ENCODE measurements at places on chromosomes 16 and 17. TPM values are rescaled to one million over a fixed set of nuclear protein-coding genes. Genes with fewer than 3 reads are reported as not detected.

DNA sequence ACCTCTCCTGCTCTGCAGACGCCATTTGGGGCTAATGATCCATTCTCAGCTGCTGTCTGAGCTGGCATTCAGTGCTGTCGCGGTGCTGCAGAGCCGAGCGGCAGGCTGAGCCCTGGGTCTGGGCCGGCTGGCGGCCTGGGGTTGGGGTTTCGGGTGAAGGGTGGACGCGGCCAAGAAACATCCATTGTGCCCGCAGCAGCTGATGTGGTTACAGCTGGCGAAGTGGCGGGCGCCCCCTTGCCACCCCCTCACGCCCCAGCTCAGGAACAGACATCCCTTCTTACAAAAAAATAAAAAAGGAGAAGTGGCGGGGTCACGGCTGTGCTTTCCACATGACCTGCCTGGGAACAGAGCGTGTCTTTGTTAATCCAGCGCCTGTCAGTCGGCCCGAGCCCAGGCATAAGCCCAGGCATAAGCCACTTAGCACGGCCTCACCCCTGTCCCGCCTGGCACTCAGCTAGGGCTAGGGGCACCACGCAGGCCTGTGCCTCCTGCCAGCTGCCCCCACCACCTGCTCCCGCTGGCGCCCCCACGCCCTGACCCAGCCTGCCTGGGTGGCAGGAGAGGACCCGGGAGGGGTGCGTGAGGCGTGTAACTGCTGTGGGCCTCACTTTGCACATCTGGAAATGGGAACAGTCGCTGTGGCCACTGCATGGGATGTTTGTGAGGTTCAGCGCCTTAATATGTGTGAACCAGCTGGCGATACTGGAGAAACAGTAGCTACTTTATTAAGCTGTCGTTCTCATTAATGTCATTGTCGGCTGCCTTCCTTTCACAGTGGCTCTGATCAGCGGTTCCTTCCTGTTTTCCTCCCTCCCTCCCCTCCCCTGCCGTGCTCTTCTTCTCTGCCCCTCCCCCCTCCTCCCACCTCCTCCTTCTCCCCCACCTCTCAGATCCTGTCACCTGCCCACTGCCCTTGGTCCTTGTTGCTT, 197.7 kb upstream of the CIBAR2 start:
- DNase-seq: peak; percentile 55

GRCh38 chr16:12496186-12496585, 307.5 kb downstream of the CPPED1 start:
- no peak for DNase-seq

GRCh38 chr16:65917466-65917865, 449.0 kb upstream of the CDH5 start:
- no peak for DNase-seq

Gene TP53TG3
- not detected for total RNA-seq

DNA sequence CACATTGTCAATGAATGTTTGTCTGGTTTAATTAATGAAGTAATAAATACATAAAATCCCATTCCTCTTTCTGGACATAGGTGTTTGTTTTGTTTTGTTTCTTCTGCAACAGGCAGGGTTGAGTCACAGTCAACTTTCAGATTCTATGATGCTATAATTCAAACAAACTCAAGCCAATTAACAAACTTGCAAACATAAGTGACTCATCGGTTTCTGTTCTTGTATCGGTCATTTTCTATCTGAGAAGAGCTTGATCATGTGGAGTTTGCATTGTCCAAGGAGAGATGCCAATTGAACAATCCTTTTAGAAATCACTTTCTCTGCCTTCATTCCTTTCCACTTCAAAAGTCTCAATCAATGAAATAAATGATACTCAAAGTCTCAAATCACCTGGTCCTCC, 294.2 kb upstream of the C16orf82 start:
- DNase-seq: no peak

GRCh38 chr17:81212365-81212764, 10.4 kb downstream of the CEP131 start:
- no peak for DNase-seq

- DNase-seq: peak; percentile 58
These were observed 1.2 kb downstream of the GRB2 start for GRCh38 chr17:75404223-75404730.

DNA sequence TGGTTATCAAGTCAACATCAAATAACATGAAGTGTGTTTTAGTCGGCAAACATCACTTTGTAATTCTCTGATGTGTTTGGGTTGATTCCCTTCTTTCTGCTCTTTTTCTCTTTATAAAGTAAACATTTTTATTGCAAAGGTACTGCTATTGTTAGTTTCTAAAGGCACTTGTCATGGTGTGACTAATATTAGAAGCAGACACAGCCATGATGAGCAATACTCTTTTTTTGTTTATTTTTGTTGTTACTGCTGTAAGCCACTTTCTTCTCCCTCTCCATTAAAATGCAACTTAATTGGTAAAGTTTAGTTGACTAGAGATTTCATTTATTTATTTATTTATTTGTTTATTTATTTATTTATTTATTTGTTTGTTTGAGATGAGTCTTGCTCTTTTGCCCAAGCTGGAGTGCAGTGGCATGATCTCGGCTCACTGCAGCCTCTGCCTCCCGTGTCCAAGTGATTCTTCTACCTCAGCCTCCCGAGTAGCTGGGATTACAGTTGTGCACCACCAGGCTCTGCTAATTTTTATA, 424.7 kb downstream of the WWOX start:
- no peak for DNase-seq

DNA sequence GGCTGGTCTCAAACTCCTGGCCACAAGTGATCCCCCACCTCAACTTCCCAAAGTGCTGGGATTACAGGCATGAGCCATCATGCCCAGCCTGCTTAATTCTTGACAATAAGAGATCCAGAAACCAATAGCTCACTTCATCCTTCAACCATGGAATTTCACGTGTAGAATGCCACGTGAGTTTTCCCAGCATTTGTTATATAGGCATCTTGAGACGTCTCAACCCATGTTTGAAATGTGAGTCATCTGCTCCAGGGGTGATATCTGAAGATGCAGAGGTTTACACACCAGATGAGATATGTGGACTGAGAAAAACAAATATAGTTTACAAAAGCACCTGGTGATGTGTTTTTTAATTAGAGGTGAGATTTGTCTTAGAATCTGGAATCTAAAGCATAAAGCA, 7.1 kb downstream of the TEKT3 start:
- DNase-seq: no peak

Data from heart left ventricle (tissue), 16 donors.